NCI-H524 treated with DMSO at 0.1 percent for 48 hours (cell line): ENCODE measurements at places on chromosomes 7 and 10.

DNA sequence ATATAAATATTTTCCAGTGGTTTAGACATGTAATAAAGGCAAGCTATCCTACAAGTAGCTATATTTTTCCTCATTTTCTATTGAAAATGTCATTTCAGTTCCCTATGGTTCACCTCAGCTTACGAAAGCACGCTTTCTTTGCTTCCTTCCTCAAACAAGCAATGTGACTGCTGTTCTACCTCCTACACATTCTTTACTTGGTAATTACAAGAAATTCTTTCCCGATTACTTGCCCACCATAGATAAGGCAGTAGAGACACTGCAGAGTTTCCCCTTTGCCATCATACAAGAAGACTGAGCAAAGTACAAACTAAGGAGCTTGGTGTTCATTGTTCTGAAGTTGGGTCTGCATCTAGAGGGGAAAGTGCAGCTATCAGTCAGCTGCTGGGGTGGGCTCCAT lies 249.4 kb downstream of the CRPPA start:
- DNase-seq = no peak

DNA sequence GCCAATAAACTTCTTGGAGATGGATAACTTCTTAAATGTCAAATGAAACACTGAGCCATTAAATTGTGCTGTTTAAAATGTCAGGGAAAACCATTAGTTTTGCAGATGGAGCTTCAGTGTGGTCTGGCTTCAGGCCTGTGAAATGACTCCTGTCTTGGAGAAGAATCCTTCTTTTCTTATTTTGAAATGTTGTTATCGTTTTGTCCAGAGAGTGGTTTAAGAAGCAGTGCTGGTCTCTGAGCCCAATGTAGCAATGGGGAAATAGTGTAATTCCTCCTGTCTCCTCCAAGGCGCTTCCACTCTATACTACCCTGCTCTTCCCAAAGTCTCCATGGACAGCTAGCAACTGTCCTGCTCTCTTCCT lies 177.6 kb downstream of the REEP3 start:
- DNase-seq = no peak

DNA sequence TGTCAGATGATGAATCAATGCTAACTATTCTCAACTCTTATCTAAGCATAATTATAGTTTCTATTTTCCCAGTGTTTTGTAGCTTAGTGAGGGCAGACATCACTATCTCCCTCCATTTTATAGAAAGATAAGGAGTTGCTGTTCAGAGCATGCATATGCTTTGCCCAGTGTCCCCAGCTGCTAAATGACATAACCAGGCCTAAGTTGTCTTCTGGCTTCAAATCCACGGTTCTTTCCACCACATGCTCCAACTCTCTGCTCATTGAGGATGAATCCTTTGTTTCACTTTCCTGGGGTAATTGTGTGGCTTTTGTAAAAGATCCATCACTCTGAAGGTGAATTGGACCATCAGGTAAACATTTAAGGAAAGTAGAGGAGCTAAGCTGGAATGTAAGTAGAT lies 134.0 kb downstream of the SNX10 start:
- DNase-seq = no peak

GRCh38 chr7:23680414-23681405 lies 711 bp downstream of the FAM221A start:
- no peak for DNase-seq

DNA sequence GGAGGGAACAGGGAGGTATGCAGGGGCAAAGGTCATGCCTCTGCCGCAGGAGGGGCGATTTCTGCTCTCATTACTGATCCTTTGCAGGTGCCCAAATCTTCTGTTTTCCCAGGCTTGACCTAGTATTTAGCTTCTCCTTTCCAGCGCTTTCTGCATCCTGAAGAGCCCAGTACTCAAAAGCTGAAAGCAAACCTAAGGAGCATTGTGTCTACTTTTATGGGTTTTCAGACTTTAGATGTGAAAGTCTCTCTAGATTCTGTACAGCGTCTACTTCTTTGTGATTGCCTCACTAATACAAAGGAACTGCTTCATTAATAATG lies 560 bp downstream of the GBF1 start:
- DNase-seq = no peak

- peak; percentile 71 for DNase-seq
These were observed 62.9 kb downstream of the GRM8 start for GRCh38 chr7:127189886-127190285.

GRCh38 chr10:43057831-43058340 lies 19.0 kb upstream of the RET start:
- DNase-seq = no peak

DNA sequence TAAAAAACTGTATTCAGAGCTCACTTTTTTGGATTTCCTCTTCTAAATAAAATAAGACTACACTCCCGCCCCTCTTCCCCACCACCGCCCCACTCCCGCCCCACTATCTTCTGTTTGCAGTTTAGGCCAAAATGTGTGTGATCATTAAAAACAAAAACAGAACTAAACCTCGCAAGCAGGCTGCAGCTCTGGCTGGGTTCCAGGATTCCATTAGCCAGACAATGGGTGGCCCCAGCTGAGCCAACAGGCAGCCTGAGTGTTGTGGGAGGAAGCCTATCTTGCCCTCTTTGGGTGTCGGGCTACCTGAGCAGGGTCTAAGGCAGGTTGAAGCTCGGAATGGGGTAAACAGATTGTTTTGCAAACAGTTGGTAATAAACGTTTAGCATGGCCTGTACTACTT lies 41.7 kb downstream of the ARL4A start:
- DNase-seq = no peak

DNA sequence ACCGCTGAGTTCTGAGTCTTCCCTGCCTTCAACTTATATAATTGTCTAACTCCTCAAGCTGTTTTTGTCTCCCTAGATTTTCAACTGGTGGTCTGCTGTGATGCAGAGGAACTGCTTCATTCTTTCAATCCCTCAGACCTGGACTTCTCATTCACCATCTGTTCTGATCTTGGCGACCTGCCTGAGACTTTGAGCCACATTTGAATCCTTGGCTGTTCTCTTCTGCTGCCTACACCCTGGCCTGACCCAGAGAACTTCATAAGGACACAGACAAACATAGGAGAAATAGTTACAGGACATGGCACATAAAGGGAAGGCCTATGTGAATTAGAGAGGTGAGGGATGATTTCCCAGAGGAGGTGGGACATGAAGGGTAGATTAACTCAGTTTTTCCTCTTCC lies 326.7 kb downstream of the PTEN start:
- no peak for DNase-seq

DNA sequence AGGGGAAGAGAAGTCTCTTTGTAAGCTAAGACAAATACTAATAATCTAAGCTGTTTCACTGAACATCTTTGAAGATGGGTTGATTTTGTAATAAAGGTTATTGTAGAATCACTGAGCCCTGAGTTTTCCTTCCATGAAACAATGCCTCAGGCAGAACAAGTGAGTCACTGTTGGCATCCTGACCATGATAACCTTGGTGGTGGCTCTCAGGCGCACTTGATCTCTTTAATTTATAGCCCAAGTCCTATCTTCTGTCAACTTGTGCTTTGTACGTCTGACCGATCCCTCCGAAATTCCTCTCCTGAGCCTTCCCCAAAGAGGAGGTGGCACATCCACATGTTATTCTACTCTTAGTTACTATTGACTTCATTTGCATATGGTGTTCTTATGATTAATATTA lies 812.9 kb downstream of the REEP3 start:
- no peak for DNase-seq

- DNase-seq = no peak
These were observed 89.1 kb downstream of the STRA8 start for GRCh38 chr7:135322571-135323340.

DNA sequence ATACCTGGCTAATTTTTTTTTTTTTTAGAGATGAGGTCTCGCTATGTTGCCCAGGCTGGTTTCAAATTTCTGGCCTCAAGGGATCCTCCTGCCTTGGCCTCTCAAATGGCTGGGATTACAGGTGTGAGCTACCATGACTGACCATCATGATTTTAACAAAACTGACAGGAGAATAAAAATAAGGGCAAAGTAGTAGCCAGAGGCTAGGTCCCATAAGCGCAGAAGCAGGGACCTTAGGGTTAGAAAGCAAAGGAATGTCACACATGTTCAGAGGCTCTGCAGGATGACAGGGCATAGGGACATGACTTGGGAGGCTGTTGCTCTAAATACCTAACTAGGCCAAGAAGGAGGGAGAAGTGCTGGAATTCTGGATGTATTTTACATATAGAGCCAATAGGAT lies 5.1 kb upstream of the LIMK1 start:
- DNase-seq = no peak

- DNase-seq = no peak
These were observed 283.7 kb upstream of the PODXL start for GRCh38 chr7:131839967-131840690.

DNA sequence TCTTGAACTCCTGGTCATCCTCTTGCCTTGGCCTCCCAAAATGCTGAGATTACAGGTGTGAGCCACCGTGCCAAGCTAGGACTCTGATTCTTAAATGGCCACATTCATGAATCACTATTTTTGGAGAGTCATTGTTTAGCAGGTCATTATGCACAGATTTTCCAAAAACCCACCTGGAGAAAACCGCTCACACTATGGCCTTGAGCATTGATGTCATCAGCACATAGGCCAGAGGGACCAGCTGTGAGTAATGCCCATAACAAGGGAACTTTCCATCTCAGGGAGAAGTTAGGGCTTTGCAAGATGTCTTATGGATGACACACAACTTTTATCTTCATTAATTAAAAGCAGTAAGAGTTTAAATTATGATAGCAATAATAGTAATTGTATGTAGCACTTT lies 86.4 kb upstream of the KIF5B start:
- no peak for DNase-seq

DNA sequence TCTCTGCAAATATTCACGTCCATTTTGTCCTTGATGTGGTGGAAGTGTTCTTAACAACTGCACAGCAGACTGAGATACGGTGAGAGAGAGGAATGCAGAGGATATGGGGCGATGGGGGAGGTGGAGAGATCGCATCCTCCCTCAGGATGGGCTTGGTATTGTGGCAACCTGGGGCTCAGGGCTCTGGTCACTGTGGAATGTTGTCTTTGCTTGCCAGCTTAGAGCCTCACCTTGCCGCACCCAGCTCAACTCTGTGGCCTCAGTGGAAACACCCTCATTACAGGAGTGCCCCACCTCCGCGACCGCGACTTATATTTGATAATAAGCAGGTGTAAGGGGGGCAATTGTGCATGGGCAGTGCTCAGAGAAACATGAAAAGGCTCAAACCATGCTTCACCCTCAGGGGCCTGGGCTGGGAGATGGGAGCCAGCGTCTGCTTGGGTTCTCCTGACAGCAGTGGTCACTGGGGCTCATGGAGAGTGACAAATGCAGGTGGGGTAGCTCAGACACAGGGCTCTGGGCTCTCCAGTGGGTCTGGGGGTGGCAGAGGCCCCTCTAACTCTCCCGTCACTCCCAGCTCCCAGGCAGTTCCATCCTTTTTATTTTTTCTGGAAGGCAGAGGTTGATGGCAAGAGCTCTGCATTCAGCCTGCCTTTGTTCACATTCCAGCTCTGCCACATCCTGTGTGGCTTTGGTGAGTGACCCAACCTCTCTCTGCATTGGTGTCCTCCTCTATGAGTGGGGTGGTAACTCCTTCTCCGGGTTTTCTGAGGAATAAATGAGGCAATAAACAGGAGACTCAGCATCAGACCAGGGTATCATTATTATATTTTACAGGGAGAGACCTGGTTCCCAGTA lies 43.1 kb upstream of the EMX2 start:
- DNase-seq = no peak

GRCh38 chr7:27771111-27771510 lies 31.1 kb downstream of the TAX1BP1 start:
- no peak for DNase-seq

DNA sequence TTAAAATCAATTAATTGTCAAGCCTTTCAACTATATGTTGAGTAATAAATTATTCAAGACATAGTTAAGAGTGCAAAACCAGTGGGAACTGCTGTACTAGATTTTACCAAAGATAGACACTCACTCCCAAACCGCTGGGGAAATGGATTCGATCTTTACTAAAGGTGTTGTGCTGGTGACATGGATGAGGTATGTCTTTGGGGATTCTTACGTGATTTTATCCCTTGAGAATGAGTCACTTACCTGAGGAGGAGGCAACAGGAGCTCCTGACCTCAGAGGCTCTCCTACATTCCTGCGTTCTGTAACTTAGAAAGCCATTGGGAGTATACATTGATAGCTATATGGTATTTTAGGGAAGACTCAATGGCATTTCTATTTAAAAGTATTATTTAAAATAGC lies 165.5 kb downstream of the PKD1L1 start:
- DNase-seq = no peak

DNA sequence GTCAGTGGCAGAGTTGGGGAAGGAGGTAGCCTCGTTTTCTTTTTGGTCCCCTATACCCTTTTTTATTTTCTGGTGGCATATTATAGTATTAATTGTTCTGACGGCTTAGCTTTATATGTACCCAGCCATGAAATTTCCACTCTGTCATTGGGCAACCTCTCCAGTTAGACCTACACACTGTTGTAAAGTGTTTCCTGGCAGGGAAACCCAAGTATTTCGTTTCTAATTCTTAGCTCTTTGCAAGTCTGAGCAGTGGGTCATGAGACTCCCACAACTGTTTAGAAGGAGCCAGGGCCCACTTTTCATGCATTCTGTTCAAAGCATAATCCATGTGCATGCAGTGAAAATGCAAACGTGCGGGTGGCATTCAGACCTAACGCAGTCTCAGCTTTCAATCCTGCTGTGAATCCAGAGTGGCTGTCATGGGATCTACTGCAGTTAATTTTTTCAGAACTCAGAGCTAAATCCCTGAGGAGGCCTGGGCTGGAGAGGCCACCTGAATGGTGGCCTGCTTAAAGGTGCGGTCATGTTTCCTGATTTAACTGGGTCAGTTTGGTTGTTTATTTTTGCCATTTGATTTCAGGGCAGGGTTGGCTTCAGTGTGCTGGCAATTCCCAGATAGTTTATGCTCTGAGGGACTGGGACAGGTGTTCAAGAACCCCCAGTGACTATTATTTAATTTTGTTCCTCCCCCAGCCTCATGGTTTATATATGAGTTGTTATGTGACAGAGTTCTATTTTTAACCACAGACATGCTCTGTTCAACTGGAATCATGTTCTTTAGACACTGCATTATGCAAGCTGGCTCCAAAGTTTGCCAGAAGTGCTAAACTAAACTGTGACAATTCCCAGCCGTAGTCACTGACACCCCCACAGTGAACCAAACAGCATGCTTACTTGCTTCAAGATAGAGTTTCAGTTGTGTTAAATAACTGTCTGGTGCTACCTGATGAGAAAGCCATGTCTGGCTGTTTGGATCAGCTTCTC lies 27.4 kb upstream of the SYPL1 start:
- DNase-seq = no peak

DNA sequence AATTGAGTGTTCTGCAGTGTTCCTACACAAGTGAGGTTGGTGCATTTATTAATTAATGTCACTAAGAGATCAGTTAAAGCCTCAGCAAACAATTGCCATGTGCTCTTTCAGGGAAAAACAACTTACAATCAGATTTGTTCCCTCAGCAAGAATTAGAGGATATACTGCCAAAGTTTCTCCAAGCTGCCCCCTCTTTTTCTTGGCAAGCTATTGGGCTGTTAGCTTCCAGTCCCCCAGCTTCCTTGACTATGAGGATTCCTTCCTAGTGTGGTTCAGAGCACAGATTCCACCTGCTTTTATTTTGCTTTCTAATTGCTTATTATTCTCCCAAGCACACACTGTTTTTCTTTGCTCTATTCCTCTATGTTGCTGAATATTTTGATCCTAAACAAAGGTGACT lies 112.7 kb downstream of the RBM20 start:
- no peak for DNase-seq

GRCh38 chr7:13933091-13933490 lies 56.4 kb downstream of the ETV1 start:
- DNase-seq = no peak
